ENCODE measurements at places on chromosomes 11 and 22. TPM values are rescaled to one million over a fixed set of nuclear protein-coding genes. Genes with fewer than 3 reads are reported as not detected.

DNA sequence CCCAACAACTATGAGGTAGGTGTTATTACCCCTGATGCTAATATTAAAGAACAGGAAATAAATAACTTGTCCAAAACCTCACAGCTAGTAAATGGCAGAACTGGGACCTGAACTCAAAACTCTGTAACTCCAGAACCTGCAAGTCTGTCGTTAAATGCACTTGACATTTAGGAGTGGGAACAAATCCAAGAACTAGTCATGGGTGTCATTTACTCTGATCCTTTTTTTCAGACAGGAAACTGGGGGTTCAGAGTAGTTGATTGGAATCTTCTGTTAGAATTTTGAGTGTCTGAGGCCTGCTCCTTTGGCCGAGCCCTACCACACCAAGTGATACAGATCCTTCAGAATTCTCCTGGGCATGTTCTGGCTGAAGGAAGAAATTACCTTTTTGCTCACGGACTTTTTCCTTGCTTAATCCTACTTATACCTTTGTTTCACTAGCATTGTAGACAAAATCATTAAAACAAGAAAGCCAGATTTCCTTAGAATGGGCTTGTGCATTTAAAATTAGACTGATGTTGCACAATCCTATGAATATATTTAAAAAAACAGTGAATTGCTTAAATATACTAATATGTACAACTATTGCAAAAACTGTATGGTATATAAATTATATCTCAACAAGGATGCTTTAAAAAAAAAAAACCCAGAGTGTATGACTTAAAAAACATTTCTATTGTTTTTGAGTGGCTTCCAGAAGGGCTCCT is 1.4 kb upstream of the YAP1 start:
- peak overlapping the region; percentile 96 for H3K27ac ChIP-seq
- H3K36me3 ChIP-seq = no peaks in the 10 kb centered on the region
- peak overlapping the region; percentile 72 for H3K4me3 ChIP-seq

DNA sequence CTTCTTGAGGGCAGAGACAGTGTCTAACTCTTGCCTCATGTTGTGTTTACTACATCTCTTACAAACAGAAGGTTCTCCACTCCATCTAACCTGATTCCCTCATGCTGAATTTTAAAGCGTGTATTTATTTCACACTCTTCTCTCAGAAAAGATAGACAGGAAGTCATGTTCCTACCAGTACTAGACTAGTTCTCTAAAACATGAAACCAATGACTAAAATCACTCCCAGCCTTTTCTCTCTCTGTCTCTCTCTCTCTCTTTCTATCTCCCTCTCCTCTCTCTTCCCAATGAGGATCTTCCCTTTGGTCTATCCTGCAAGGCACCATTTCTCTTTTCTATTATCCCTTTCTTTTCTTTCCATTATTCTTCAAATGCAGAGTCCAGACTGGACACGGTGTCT is 391.9 kb upstream of the CADM1 start:
- no peaks in the 10 kb centered on the region for H3K4me1 ChIP-seq
- H3K36me3 ChIP-seq = no peaks in the 10 kb centered on the region
- H3K4me3 ChIP-seq = no peak overlapping the region
- no peak overlapping the region for H3K27ac ChIP-seq

OR51B4 gene
- total RNA-seq = not detected

OR10D3 gene
- total RNA-seq = not detected

DNA sequence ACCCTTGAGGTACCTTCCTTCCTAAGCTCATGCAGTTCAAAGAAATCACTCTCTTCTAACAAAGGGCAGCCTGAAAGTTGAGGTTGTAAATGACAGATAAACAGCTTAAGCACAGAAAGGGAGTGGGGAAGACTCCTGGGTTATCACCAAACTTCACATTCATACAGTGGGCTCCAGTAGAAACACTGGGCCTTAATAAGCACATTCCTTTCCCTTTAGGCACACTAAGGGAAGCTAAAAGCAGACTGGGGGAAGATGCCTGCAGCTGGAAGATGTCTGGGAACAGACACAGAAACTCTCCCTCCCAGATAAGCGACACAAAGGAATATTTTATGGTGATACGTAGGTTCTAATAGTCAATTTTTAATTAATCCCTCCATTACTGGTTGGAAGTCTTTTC is 350.3 kb upstream of the MPPED2 start:
- H3K27me3 ChIP-seq = 0 out of 2 replicates have a peak, but pooled peaks cover 8% of the 10 kb centered on the region
- H3K4me1 ChIP-seq = no peaks in the 10 kb centered on the region
- no peak overlapping the region for H3K27ac ChIP-seq
- no peak for DNase-seq
- H3K36me3 ChIP-seq = no peaks in the 10 kb centered on the region

SLC16A8 gene
- not detected for total RNA-seq

OR4A16 gene
- not detected for total RNA-seq

DNA sequence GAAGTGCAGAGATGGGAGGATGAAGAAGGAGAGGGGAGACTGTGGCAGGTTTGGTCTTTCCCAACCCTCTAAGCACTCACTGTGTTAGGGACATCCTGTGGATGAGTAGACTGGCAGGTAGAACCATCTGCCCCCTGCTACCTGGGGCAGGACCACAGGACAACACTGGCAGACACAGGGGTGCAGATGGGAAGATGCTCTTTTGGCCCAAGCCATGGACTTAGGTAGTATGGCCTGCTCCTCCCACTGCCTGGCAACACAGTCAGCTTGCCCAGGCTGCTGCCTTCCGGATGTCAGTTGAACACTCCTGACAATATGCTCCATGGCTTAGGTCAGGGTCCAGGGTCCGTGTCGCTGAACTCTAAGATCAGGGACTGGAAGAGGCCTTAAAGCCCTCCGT is 140.7 kb upstream of the NAV2 start:
- H3K36me3 ChIP-seq = no peaks in the 10 kb centered on the region
- no peak for DNase-seq
- H3K27ac ChIP-seq = no peak overlapping the region
- H3K4me1 ChIP-seq = no peaks in the 10 kb centered on the region
- no peaks in the 10 kb centered on the region for H3K27me3 ChIP-seq
- no peak overlapping the region for H3K4me3 ChIP-seq

DNA sequence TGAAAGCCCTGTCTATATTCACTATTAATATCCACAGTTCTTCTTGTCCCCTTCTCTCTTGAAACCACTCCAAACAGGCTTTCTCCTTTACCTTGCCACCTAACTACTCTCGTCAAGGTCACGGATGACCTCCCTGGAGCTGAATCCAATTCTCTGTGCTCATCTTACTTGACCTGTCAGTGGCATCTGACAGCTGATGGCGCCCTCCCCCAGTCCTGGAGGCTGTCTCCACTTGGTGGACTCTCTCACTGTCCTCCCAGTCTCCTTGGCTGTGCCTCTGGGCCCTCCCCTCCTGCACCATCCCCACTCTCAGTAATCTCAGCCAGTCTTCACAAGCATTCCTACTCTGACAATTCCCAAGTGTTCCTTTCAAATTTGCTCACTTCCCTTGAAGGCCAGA is 8.7 kb downstream of the TNKS1BP1 start:
- no peak overlapping the region for H3K27ac ChIP-seq
- H3K4me1 ChIP-seq = peaks cover 19% of the 10 kb centered on the region
- DNase-seq = no peak
